Kidney (tissue), 22 donors: ENCODE measurements at places on chromosomes 2 and 18. TPM values are rescaled to one million over a fixed set of nuclear protein-coding genes. Genes with fewer than 3 reads are reported as not detected.

The KIF1A gene
- total RNA-seq: 0.54 TPM

GRCh38 chr2:45992741-45993475 is 304.3 kb upstream of the EPAS1 start:
- no peak overlapping the region for H3K4me3 ChIP-seq
- no peak overlapping the region for H3K27ac ChIP-seq
- H3K27me3 ChIP-seq: no peaks in the 10 kb centered on the region
- no peak for DNase-seq

GRCh38 chr2:101047075-101047766 is 45.1 kb downstream of the RPL31 start:
- peaks cover 2% of the 10 kb centered on the region for H3K4me1 ChIP-seq
- no peaks in the 10 kb centered on the region for H3K36me3 ChIP-seq
- H3K4me3 ChIP-seq: no peak overlapping the region
- H3K27me3 ChIP-seq: no peaks in the 10 kb centered on the region
- peak overlapping the region; percentile 35 for H3K27ac ChIP-seq
- DNase-seq: peak; percentile 83

GRCh38 chr18:36186461-36187192 is 670 bp upstream of the MOCOS start:
- H3K27me3 ChIP-seq: no peaks in the 10 kb centered on the region
- H3K4me1 ChIP-seq: no peaks in the 10 kb centered on the region
- peak overlapping the region; percentile 65 for H3K4me3 ChIP-seq
- no peak overlapping the region for H3K27ac ChIP-seq
- peak; percentile 62 for DNase-seq
- no peaks in the 10 kb centered on the region for H3K36me3 ChIP-seq
